ENCODE measurements at places on chromosomes 7 and 10.

DNA sequence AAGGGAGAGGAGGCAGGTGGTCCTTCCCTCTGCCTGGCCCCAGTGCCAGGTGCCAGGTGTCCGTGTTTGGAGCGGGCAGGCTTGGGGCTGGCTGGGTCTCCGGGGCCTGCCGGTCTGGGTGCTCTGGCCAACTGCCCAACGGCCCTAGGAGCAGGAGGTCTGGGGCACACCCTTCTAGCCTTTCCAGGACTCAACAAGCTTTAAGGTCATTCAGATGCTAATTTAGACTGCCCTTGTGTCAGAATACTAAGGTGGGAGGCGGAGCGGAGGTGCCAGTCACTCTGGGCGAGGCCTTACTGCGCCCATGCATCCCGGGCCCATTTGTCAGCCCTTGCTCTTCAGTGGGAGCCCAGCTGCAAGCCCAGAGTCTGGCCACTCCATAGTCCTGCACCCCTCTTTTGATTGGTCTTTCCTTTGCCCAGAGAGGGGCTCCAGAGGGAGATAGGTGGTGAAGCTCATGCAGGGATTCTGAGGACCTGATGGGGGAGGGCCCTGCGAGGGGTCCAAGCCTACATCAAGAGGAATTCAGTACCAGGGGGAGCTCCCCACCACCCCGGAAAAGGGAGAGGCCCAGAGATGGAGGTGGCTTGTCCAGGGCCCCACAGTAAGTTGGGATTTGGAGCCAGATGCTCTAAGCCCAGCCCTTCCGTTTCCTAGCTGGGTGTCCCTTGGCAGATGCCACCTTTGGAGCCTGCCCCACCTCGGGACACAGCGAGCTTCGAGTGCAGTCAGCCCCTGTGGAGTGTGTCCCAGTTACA is 1.3 kb downstream of the PGAM2 start:
- peak; percentile 66 for DNase-seq

GRCh38 chr7:16619979-16620408 is 25.6 kb downstream of the ANKMY2 start:
- DNase-seq = no peak

DNA sequence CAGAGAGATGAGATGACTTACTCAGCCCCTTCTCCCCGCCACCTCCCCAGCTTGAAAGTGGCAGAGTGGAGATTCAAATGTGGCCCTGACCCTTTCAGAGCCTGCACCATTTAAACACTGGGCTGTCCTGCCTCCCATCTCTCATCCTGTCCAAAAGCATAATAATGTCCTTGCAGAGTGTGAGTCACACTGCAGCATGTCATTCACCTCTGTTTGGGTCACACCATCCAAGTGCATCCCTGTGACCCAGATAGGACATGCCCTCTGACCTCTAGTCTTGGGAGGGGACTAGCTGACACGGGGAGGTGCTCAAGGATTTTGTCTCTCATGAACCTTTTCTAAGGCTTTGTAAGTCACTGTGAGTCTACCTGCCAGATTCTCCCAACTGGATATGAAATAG is 89.1 kb upstream of the PDCD4 start:
- DNase-seq = no peak

GRCh38 chr10:86401588-86402282 is 35.1 kb upstream of the GRID1 start:
- DNase-seq = no peak

GRCh38 chr10:59376846-59377245 is 14.5 kb upstream of the FAM13C start:
- DNase-seq = no peak

DNA sequence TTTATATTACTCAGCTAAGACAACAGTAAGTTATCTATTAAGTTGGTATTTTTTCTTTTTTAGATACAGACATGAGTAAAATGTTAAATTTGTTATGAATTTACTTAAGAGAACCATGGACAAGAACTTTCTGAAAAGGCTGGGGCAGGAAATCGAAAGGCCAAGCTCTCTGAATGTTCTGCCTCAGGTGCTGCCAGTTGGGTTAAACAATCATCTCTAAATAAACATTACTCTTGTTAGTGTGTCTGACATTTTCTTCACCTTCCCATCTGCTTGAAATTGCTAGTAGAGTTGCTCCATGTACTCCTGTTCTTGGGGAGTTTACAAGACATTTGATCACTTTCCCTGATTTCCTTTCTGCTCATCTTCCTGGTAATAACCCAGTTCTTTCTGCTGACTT is 87.5 kb downstream of the ANKRD7 start:
- DNase-seq = no peak

- DNase-seq = no peak
These were observed 351.5 kb upstream of the AUTS2 start for GRCh38 chr7:69246758-69247157.

GRCh38 chr10:78617631-78618030 is 451.1 kb upstream of the ZMIZ1 start:
- no peak for DNase-seq

GRCh38 chr10:30028738-30029030 is 30.7 kb downstream of the JCAD start:
- no peak for DNase-seq

- peak; percentile 92 for DNase-seq
These were observed 161.0 kb downstream of the TEX36 start for GRCh38 chr10:125521721-125522680.

Data from HAP-1 (cell line).